ENCODE measurements at places on chromosomes 5 and 9.

- no peak for DNase-seq
Observed at GRCh38 chr9:20945856-20946255, 85.6 kb downstream of the HACD4 start.

DNA sequence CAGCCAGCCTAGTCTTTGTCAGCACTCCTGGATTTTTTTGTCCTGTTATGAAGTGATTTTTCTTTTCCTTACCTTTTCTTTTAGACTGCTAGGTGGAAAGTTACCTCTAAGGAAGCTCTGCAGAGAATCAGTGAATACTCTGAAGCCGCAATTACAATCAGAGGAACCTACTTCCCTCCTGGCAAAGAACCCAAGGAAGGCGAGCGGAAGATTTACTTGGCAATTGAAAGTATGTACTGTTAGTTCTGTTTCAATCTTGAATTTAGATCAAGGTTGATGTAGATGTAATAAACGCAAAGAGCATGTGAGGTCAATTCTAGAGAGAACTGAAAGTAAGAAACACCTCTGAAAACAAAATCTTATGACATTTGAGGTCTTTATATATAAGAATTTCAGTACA, 27.0 kb upstream of the C5orf24 start:
- DNase-seq: no peak

GRCh38 chr5:43231977-43232376, 40.0 kb downstream of the NIM1K start:
- DNase-seq: no peak

- no peak for DNase-seq
Observed at GRCh38 chr5:153998010-153998409, 40.7 kb downstream of the FAM114A2 start.

DNA sequence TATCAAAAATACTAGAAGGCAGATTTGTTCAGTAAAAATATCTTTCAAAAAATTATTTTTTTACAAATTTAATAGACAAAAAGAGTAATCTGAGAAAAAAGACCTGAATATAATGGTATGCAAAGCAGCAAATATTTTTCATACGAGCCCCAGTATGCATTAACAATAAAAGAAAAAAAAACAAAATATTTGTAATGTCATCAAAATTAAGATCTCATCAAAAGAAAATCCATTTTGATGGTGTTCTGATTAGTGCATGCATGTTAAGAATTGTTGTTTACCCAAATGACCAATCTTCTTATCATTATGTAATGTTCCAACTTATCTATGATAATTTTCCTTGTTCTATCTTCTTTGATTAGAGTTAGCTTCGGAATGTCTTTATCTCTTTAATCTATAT, 106.1 kb downstream of the CDH9 start:
- DNase-seq: no peak

- DNase-seq: no peak
Observed at GRCh38 chr9:121725008-121725775, 73.8 kb downstream of the DAB2IP start.

DNA sequence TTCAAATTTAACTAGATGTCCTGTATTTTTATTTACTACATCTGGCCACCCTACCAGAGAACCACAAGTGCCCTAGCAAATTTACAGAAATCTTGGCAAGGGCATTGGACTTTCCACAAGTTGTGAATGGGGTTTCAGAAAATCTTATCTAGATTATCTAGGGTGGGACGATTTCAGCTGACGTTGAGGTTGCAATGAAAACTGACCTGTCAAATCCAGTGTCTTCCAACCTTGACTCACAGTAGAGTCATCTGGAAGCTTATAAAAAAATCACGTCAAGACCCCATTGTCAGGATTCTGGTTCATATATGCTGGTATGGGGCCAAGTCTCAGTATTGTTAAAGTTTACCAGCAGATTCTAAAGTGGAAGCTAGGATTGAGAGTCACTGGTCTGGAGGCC, 109.6 kb upstream of the ACTBL2 start:
- no peak for DNase-seq

DNA sequence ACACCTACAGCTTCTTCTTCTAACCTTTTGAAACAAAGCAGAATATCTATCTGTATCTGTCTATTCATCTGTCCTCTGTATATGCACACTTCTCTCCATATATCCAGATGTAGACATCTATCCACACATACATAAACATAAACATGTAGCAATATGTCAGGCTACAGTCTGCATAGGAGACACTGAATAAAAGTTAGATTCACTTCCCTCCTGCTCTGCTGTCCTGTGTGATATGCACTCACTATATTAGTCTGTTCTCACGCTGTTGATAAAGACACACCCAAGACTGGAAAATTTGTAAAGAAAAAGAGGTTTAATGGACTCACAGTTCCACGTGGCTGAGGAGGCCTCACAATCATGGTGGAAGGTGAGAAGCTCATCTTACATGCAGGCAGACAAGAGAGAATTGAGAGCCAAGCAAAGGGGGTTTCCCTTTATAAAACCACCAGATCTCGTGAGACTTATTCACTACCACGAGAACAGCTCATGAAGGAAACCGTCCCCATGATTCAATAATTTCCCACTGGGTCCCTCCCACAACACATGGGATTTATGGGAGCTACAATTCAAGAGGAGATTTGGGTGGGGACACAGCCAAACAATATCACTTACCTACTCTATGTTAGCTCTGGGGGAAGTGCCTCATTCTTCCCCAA, 24.1 kb downstream of the RANBP3L start:
- no peak for DNase-seq

DNA sequence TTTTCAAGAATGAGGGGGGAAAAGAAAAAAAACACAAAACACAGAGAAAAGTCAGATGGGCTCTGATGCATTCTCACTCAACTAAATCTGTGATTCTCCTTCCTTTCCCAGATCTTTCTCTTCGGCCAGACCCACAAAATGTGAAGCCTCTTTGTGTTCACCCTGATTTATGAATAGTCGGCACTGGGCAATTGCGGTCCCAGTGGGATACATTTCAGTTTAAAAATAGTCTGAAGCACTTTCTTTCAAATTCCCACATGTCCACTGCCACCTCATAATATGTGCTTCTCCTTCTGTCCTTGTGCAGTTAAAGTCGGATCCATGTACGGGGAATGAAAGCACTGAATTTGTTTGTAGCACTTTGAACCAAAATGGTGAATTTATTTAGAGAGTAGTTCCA, 995.4 kb upstream of the WWC1 start:
- no peak for DNase-seq

DNA sequence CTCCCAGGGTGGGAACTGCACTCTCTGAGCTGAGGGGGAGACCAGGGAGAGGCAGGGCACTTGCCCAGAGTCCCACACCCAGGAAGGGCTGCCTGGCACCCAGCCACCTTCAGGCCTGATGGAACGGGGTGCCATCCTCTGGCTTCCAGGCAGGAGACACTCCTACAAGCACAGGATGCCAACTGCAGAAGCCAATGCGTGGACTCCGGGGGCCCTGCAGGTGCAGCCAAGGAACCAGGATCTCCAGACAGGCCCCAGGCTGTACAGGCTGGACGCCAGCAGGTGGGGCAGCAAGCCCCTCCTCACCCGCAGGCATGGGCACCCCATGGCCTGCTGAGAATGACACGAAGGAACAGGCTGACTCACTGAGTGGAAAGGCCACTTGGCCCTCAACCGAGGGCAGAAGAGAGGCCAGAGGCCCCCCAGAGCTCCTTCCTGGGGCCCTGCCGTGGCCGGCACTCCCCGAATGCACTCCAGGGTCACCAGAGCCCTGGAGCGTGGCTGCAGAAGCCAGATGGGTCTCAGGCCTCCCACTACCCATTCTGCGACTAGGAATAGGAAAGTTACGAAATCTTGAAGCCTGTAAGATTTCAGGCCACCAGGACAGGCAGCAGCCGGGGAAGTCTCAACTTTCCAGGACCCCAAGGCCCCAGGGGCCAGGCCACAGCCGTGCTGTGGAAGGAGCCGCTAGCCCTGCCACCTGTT, 15.7 kb downstream of the NACC2 start:
- DNase-seq: no peak

GRCh38 chr9:105608721-105609598, 51.0 kb downstream of the FKTN start:
- peak; percentile 24 for DNase-seq

GRCh38 chr9:136962701-136963248, 10.7 kb downstream of the LCN12 start:
- DNase-seq: no peak

DNA sequence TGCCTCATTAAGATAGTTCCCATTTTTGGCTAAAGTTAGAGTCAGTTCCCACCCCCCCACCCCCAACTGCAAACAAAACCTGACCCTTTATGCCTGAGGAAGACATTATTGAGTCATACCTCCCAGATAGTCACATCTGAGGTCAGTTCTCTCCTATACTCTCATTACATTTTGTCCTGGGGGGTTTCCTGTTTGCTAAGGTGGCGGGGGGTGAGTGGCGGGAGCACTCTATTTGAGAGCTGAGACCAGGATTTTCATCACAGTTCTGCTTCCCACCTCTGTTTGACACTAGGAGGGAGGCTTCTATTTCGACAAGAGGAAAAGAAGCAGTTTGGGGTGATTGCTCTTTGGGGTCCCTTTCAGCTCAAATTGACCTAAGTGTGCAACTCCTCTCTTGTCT, 59.4 kb upstream of the ICE1 start:
- DNase-seq: no peak

DNA sequence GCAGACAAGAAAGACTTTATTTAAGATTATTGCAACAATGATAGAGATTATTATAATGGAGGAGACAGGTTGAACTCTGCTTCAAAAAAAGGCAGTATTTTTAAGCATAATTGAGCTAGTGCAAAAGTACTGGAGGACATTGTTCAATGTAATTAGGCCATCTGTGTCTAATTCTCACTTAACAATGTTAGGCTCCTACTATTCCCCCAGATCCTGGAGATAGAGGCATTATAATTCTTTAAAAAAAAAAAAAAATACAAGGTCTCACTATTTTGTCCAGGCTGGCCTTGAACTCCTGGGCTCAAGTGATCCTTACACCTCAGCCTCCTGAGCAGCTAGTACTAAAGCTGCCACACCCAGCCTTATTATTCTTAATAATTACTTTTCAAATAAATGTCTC, 193.4 kb upstream of the NUDT12 start:
- no peak for DNase-seq

- DNase-seq: no peak
Observed at GRCh38 chr9:20742833-20743232, 58.8 kb downstream of the FOCAD start.

DNA sequence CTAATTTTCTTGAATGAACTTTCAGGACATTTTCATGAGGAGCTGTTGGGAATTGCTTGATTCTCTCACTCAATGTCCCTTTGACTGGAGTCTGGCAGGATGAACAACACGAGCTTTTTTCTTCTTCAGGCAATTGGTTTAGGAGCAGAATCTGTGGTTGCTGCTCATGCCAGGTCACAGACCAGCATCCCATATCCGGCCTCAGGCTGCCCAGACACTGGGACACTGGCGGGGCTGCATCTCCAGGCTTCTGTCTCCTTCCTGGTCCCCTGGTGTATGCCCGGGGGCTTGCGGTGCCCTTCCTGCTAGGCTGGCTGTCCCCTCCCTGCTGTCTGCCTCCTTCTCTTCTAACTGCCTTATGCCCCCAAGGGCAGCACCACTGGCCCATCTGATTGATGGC, 311.5 kb upstream of the DAP start:
- no peak for DNase-seq

- no peak for DNase-seq
Observed at GRCh38 chr5:132655821-132656773, 1.9 kb upstream of the IL13 start.

DNA sequence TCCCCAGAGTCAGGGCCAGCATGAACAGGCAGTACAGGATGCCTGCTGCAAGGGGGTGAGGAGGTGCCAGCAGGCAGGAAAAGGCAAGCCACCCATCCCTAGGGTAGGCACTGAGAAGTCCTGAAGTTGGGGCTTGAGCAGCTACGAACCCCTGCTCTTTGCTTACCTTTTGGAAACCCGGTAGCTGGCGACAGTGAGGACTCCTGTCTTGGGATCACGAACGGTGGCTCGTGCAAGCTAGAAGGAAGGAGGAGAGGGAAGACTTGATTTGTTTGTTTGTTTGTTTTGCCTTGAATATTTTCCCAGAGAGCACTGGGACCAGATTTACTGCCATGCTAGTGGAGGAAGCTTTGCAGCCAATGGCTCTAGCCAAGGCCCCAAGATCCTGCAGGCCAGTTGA, 23.7 kb downstream of the P4HA2 start:
- DNase-seq: no peak

GRCh38 chr5:60826653-60827052, 17.4 kb downstream of the ELOVL7 start:
- no peak for DNase-seq

DNA sequence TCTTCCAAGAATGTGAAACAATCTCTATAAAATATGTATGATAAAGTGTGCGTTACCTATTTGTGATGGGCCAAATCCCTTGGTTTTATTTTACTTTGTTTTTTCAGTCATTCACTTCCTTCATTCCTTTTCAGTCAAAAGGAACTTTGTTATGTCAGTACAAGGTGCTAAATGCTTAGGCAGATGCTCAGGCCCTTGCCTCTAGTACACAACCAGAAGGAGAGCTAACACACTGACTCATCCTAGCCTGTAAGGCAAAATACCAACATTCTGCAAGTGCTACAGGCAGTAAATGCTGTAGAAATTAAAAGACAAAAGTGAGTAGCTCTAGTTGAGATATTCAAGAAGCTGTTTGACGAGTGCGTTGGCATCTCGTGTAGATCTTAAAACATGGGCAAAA, 49.4 kb downstream of the TRPM6 start:
- DNase-seq: no peak

DNA sequence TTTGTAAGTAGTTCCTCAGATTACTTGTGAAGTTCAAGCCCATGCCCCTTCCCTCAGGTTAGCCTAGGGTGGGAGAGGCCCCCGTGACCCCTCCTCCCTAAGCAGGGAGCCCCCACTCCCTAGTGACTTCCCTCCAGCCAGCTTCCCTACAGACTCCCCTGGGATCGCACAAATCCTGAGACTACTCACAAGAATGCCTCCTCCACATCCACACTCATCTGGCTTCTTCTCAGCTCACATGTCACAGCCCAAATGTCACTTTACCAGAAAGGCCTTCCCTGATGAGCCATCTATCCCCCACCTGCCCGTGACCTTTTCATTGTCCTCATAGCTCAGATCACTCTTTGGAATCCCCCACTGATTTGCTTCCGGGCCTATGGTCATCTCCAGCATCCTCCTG, 96.7 kb upstream of the ARAP3 start:
- no peak for DNase-seq

GRCh38 chr9:19994296-19994695, 205.5 kb upstream of the SLC24A2 start:
- DNase-seq: no peak

DNA sequence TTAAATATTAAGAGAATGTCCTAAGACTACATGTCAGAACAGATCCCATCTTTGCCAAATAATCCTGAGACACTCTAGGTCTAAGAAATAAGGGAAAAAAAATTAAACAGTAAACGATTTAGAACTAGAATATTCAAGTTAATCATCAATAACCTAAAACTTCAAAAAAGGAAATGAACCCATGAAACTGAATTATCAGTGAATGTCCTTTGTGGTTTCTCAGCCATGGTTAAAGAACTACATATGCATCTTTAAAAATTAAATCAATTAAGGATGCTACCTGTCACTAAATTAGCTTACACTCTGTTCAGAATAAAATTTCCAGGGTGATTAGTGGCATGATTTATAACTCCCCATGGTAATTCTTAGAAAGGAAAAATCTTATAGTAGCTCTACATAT, 850.0 kb upstream of the C9orf72 start:
- DNase-seq: no peak

Measured in CD4-positive, alpha-beta T cell treated with Interleukin-6 at 100 ng/mL for 8 hours (primary cell).